Sigmoid colon (tissue), 7 donors: ENCODE measurements at places on chromosomes 5 and 9.

DNA sequence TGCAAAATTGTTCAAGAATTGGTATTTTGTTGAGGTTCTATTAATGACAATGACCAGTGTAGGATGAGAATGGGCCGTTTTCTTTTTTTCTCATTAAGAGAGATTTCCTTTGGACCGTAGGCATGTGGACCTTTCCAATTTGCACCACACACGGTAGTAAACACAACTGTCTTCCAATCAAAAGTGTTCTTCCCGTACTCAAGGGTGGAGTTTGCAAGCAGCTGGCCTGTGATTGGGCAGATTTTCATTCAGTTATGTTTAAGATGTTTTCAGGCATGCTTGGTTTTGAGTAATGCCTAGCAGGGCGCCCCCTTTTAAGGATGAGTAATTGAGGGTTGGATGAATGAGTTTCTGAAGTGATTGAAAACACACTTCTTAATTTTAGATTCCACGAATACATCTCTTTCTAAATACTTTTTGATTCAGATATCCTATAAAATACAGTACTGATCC, 2.5 kb downstream of the KDM3B start:
- H3K36me3 ChIP-seq: no peaks in the 10 kb centered on the region
- H3K4me3 ChIP-seq: peak overlapping the region; percentile 91
- peak overlapping the region; percentile 95 for H3K27ac ChIP-seq

GRCh38 chr5:141889282-141889871, 11.2 kb upstream of the PCDH1 start:
- H3K36me3 ChIP-seq: no peaks in the 10 kb centered on the region
- no peaks in the 10 kb centered on the region for H3K4me1 ChIP-seq
- peaks cover 36% of the 10 kb centered on the region for H3K27me3 ChIP-seq
- H3K4me3 ChIP-seq: no peak overlapping the region

GRCh38 chr5:95824747-95825146, 2.2 kb upstream of the GLRX start:
- no peaks in the 10 kb centered on the region for H3K36me3 ChIP-seq
- peak overlapping the region; percentile 84 for H3K27ac ChIP-seq
- DNase-seq: no peak
- no peak overlapping the region for H3K4me3 ChIP-seq

DNA sequence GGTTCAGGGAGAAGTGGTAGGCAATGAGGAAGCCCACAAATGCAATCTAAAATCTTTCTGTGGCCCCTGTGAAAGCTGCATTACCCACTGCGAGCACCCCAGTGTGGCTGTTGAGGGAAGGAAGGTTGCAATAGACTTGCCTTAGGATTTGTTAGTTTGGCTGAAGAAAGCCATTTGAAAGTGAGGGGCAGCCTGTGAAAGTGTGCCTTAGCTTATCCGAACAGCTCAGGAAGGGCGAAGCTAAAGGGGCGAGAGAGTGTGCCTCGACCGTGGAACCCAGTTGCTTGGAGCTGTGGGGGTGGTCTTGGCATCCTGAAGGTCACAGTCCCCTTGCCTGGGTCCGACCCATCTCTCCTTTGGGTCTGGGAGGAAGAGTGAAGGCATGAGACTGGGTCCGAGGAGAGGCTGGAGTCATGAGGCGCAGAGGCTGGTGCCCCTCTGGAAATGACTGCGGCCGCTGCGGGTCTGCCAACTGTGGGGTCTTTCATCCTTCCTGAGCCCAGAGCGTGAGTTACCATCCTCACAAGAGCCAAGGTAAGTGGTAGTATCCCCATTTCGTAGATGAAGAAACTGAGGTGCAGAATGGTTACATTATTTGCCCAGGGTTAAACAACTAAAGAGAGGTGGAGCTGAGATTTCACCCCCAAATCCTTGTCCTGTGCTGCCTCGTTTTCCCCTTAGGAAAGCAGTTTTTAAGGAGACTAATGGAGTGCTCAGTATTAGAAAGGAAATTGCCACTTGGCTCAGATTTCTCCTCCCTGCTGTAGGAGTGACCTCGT, 24.4 kb downstream of the SLC25A25 start:
- peak overlapping the region; percentile 93 for H3K27ac ChIP-seq
- no peaks in the 10 kb centered on the region for H3K36me3 ChIP-seq
- no peak overlapping the region for H3K4me3 ChIP-seq

- H3K27me3 ChIP-seq: no peaks in the 10 kb centered on the region
- H3K4me1 ChIP-seq: no peaks in the 10 kb centered on the region
- DNase-seq: no peak
Measured at GRCh38 chr9:76206821-76207220, 187.4 kb downstream of the RFK start.

DNA sequence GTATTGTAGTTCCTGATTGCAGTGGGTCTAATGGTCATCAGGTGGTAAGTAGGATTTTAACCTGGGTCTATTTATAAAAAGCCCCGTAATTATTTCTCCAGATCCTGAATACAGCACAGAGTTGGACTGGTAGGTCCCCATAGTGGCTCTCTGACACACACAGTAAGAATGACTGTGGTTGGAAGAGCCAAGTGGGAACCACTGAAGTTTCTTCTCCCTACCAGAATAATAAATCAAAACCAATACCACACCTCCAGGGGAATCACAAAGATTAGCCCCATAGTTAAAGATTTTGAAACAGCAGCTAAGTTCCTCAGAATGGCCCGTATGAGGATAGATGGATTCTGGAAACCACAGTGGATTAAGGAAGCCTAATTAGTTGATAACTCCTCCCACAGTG, 68.4 kb upstream of the ZFR start:
- no peak overlapping the region for H3K27ac ChIP-seq
- H3K4me3 ChIP-seq: no peak overlapping the region
- DNase-seq: no peak
- H3K36me3 ChIP-seq: no peaks in the 10 kb centered on the region
- no peaks in the 10 kb centered on the region for H3K27me3 ChIP-seq
- no peaks in the 10 kb centered on the region for H3K4me1 ChIP-seq

DNA sequence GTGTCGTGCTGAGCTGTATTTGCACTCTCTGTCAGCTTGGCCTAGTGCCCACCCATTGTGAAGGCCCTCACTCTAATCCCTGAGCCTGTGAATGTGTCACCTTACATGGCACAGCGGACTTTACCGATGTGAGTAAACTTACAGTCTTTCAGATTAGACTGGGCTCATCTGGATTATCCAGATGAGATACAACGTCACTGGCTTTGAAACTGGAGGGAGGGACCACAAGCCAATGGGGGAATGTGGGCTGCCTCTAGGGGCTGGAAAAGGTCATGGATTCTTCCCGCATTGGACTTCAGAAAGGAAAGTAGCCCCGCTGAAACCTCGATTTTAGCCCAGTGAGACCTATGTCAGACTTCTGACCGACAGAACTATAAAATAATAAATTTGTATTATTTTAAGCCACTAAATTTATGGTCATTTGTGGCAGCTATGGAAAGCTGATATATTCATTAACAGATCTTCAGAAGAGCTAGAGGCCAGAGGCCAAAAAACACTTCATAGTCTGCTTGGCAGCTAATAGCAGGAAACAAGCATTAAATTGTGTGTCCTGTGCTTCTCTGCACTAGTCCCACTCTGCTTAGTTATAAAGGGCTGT, 139.0 kb upstream of the GAS1 start:
- H3K27ac ChIP-seq: no peak overlapping the region
- H3K36me3 ChIP-seq: no peaks in the 10 kb centered on the region
- no peak for DNase-seq
- no peak overlapping the region for H3K4me3 ChIP-seq
- H3K4me1 ChIP-seq: no peaks in the 10 kb centered on the region

GRCh38 chr5:56360816-56361215, 127.7 kb upstream of the ANKRD55 start:
- H3K4me1 ChIP-seq: peaks cover 23% of the 10 kb centered on the region
- H3K36me3 ChIP-seq: no peaks in the 10 kb centered on the region
- no peaks in the 10 kb centered on the region for H3K27me3 ChIP-seq
- no peak overlapping the region for H3K27ac ChIP-seq
- no peak for DNase-seq
- H3K4me3 ChIP-seq: no peak overlapping the region

GRCh38 chr9:8265281-8265680, 465.7 kb upstream of the DMAC1 start:
- H3K36me3 ChIP-seq: no peaks in the 10 kb centered on the region
- DNase-seq: no peak
- H3K27ac ChIP-seq: no peak overlapping the region
- H3K27me3 ChIP-seq: no peaks in the 10 kb centered on the region
- H3K4me1 ChIP-seq: peaks cover 46% of the 10 kb centered on the region

GRCh38 chr9:115976781-115977180, 176.8 kb upstream of the PAPPA start:
- H3K27ac ChIP-seq: no peak overlapping the region
- DNase-seq: no peak
- H3K27me3 ChIP-seq: no peaks in the 10 kb centered on the region

GRCh38 chr9:82091610-82092009, 103.0 kb downstream of the SPATA31D1 start:
- H3K4me1 ChIP-seq: no peaks in the 10 kb centered on the region
- DNase-seq: no peak
- no peaks in the 10 kb centered on the region for H3K27me3 ChIP-seq
- no peak overlapping the region for H3K27ac ChIP-seq
